ENCODE measurements at places on chromosomes 6 and 20.
A peak's percentile ranks its signal among the peaks of the same experiment; 100 is the strongest.

GRCh38 chr6:170006071-170006899 lies 254.9 kb downstream of the ERMARD start:
- no peak for DNase-seq

DNA sequence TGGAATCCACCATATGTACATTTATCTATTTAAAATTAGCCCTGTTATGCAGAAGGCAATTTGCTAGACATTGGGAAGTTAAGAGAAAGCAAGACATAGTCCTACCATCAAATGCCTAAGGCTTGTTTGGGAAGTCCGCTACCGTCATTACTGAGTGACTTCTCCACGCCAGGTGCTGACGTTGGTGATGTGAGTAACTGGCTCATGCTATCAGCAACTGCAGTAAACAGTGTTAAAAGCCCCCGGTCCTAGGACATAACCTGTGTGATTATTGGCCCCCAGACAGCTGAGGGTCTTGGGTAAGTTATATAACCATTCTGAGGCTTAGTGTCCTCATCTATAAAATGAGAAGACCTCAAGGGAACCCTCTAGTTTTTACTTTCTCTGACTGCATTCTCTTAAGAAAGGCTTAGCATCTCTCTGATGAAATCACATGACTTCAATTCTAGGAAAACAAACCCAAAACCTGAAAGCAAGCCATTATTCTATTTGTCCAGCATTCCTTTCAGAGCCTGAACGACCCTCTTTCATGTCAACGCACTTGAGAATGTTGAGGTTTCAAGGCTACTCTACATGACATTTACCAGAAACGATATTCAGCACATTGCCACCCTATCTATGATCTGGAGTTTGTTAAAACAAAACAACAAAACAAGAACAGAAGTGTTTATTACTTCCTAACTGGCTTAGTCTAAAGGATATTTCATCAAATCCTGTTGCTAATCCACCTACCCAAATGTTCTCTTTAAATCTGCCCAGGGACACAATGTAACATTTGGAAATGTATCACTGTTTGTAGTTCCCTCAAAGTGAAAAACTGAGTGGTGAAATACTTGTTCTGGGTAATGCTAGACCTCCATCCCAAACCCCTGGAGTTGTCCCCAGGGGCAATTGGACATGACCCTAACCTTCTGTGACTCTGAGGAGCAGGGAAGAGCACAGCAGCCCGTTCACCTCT lies 133.8 kb downstream of the BTBD3 start:
- DNase-seq, result no peak

GRCh38 chr6:45686841-45687569 lies 309.3 kb upstream of the SUPT3H start:
- no peak for DNase-seq

- DNase-seq, result no peak
These were observed 496.0 kb upstream of the ADGRB3 start for GRCh38 chr6:68139130-68139529.

DNA sequence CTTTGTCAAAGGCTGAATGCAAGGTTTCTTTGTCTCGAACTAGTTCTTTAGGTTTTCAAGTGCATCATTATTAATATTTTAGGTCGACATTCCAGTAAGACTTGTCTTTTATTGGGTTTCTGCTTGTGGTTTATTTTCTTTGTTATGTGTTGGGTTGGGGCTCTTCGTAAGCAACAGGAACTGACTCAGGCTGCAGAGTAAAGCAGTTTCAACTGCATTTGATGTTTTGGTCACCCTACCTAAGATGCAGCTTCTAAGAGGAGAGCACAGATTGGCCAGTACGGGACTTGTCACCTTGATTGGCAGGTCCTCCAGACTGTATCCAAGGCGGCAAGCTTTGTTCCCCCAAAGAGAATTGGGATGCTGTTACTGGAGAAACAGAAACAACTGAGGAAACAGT lies 149.5 kb upstream of the SULF2 start:
- DNase-seq, result no peak

GRCh38 chr6:69935079-69935478 lies 68.7 kb downstream of the COL19A1 start:
- no peak for DNase-seq

- DNase-seq, result no peak
These were observed 16.0 kb downstream of the MYH7B start for GRCh38 chr20:34971561-34972235.

DNA sequence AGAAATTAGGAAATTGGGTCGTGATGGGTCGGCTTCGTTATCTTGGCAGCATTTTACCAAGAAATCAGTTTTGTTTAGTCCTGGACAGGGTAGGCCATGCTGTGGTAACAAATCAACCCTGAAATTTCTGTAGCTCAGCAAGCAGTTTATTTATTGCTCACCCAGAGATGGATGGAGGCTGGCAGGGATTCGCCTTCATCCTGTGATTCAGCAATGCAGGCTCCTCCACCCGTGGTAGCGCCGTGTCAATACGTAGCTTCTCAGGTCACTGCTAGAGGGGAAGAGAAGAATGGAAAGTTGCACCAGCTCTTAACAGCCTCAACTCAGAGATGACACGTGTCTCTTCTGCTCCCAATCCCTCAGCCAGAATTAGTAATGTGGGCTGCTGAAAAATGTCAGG lies 157.0 kb upstream of the SGK1 start:
- no peak for DNase-seq

- peak; percentile 81 for DNase-seq
These were observed 58.4 kb downstream of the SMLR1 start for GRCh38 chr6:130885392-130886192.

GRCh38 chr6:79713701-79714322 lies 82.7 kb downstream of the SH3BGRL2 start:
- DNase-seq, result peak; percentile 51

- DNase-seq, result no peak
These were observed 119.9 kb downstream of the TTLL2 start for GRCh38 chr6:167444602-167445346.

DNA sequence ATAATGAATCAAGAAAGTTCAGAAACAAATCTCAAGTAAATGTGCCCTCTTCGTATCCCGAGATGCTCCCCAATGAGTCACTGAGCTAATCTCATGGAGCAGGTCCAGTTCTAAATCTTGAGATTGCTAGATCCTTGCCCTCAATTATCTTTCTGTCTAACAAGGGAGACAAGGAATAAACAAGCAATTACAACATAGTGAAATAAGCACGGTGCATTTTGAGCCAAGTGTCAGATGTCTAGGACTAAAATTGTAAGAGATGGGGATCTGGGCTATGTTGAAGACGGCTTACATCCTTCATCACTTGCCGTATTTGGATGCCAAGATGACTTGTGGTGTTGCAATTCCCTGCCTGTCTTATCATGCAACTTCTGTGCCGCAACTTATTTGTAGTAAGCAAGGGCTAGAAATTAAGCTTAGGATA lies 56.5 kb upstream of the ADGRF1 start:
- no peak for DNase-seq

DNA sequence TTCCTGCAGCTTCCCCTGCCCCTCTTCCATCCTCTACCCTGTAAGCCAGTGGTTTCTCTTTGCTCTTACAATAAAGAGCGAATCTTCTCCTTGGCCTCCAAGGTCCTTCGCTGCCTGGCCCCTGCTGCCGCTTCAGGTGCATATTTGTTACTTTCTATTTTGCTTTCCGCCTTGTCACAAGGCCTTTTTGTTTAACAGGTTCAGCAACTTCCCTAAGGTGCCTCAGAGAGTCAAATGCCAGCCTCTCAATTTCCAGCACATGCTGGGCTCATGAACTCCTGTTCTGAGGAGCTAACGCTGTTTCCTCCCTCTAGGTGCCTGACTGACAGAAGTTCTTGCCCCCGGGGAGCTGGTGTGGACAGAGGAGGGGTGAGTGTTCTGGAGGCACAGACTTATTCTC lies 42.4 kb upstream of the EPB41L1 start:
- no peak for DNase-seq

DNA sequence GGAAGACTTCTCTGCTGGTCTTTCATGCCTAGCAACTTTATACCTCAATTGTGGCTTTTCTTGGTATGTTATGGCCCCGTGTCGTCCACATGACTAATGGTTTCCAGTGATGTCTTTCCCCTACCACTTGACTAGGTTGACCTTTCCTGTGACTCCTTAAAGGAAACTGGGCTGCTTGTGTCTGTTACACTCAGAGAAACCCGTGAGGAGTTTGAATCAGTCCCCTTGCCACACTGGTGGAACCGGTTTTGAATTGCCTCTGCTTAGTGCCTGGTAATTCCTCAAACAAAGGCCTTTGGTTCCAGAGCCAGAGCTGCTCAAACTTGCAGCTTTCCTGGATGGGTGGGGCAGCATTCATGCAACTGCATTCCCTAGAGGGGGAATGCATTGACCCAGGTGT lies 21.9 kb downstream of the ECT2L start:
- no peak for DNase-seq

DNA sequence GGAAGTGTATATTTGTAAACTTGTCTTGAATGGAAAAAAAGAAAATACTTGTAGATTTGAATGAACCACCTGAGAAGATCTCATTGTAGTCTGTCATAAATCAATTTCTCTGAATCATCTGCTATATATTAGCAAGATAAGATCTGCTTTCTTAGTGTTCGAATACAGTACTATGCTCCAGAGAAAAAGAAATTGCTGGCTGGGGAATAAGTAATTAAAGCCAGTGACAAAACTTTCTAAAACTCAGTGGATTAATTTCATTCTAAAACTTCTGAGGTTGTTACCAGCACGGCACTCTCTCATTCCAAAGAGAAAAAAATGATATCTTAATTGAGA lies 22.4 kb upstream of the MROH8 start:
- no peak for DNase-seq

DNA sequence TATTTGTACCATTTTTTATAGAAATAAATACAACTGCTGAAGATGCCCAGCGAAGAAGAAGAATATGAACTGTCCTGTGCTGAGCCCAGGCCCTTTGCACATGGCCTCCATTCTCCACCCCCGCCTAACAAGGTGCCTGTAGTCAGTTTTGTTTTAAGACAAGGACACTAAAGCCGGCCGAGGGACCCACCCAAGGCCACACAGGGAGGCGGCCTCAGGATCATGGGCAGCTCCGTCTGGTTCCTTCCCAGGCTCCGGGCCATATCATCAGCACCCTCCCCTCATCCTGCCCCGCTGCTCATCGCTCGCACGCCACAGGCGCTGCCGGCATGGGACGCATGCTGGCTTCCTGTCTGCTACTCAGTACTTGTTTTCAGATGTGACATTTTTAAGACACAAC lies 21.3 kb downstream of the PSMG4 start:
- no peak for DNase-seq

GRCh38 chr20:45257711-45258110 lies 3.3 kb upstream of the SLPI start:
- no peak for DNase-seq

- DNase-seq, result no peak
These were observed 696 bp upstream of the SUPT3H start for GRCh38 chr6:45378334-45378926.

GRCh38 chr6:154461348-154461747 lies 49.1 kb downstream of the CNKSR3 start:
- no peak for DNase-seq

GRCh38 chr6:684831-685636 lies 7.9 kb downstream of the EXOC2 start:
- no peak for DNase-seq

DNA sequence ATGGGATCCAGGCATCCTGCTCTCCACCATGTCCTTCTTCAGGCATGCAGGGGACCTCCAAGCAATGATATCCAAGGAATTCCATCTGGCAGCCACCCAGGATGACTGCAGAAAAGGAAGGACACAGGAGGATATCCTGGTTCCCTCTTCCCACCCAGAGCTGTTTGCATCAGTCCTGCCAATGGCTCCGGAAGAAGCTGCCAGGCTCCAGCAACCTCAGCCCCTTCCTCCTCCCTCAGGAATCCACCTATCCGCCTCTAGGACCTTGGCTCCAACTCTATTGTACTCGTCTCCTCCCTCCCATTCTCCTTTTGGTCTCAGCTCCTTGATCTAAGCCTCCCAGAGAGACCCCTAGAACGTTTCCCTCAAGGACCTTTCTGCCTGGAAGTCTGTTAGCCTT lies 733 bp upstream of the PSORS1C2 start:
- DNase-seq, result no peak

- no peak for DNase-seq
These were observed 1.9 kb downstream of the HRH3 start for GRCh38 chr20:62217913-62218773.

GRCh38 chr6:82870582-82871172 lies 195.0 kb downstream of the UBE3D start:
- no peak for DNase-seq

- no peak for DNase-seq
These were observed 698 bp downstream of the SFTA2 start for GRCh38 chr6:30931272-30931671.
